ENCODE measurements at places on chromosomes 12 and 14.

DNA sequence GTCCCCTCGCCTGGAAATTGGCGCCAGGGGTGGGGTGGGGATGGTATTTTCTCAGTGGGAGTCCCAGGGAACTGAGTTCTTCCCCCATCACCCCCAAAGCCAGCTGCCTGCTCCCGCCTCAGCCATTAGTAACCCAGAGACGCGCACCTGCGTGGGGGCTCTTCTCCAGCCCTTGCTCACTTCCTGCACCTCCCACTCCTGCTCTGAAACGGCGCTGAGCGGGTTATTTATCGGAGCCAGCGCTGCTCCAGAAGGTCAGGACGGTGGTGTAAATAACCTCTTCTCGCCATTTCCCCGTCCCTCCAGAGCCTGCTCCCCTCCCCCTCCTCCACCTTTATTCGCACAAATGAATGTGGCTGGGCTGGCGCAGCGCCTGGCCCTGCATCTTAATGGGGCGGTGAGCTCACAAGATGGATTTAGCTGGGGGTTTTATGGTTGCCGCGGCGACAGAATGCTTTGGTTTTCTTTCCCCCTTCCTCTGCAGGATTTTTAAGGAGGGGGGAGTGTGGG, 12.2 kb downstream of the GPR84 start:
- no peak for DNase-seq

DNA sequence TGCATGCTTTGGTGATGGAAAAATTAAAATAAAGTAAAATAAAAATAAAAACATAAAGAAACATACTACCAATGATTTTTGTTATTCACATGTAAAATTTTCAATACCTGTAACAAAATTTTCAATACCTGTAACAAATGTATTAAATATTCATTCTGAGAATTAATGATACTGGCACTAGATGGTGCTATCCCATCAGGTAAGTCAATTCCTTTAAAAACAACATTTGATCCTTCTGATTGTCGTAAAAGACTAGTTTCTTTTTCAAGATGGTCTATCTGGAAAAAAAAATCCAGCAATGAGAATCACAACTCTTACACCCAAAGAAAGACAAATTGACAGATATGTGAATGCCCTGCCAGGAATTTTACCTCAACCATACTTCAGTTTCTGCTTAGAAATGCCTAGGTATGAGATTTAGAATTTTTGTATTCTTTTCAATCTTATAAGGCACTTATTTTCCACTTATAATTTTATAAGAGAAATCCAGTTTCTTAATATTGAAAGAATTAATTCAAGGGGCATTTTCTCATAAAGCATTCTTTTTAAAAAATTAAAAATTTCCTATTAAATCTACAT, 30.7 kb downstream of the CEP290 start:
- DNase-seq: no peak

- DNase-seq: no peak
Observed at GRCh38 chr14:53796734-53797133, 159.9 kb downstream of the BMP4 start.

DNA sequence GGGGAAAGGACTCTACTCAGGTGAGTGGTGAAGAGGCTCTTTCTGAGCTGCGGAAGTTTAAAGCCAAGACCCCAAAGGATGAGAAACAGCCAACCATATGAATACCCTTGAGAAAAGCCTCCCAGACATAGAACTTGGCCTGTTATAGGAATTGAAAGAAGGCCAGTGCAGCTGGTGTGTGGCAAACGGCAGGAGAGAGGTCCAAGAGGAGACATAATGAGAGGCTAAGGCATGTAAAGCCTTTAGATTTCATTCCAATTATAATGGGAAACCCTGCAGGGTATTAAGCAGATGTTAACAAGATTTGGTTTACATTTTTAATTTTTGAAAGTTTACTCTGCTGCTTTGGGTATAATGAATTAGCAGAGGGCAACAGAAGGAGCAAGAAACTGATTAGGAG, 552.1 kb upstream of the FBXO33 start:
- DNase-seq: no peak
